Left kidney (tissue), 8 donors: ENCODE measurements at places on chromosomes 13 and 19.

DNA sequence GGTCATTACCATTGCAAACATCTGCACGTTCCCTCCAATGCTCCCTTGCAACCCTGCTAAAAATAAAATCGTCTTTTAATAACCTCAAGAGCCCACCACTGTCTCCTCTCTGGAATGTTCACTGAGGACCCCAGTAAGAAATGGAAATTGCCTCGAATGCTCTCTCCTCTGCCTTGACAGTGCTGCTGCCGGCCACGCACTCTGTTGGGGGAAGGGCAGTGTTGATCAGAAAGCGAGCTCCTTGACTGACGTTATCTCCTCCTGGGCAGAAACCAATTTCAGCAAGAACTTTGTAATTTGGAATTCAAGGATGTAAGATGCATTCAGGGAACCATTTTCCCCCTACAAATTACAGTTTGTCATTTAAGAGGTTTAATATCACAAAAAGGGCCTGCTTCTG lies 718.5 kb downstream of the UQCRFS1 start:
- DNase-seq, result no peak

- DNase-seq, result no peak
Observed at GRCh38 chr19:29395111-29395733, 130.6 kb upstream of the VSTM2B start.

GRCh38 chr13:47437406-47437805 lies 540.6 kb upstream of the HTR2A start:
- DNase-seq, result no peak

DNA sequence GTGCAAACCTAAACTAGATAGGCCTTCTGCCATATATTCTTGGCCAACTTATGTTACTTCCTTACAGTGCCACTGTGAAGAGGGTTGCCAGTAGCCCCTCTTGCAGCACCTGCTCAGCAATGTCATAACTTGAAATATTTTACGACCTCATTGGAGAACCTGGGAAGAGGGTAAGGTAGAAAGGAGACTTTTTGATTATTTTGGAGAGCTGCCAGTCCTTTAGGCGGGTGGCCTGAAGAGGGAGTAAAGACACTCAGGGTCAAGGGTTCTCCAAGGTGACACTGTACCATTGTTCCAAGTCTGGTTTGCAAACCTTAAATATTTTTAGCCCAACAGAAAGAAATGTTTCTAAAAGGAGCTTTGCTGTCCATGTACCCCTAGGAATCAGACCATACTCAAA lies 118.3 kb downstream of the FLT1 start:
- DNase-seq, result no peak
